ENCODE measurements at places on chromosomes 5 and 9.

DNA sequence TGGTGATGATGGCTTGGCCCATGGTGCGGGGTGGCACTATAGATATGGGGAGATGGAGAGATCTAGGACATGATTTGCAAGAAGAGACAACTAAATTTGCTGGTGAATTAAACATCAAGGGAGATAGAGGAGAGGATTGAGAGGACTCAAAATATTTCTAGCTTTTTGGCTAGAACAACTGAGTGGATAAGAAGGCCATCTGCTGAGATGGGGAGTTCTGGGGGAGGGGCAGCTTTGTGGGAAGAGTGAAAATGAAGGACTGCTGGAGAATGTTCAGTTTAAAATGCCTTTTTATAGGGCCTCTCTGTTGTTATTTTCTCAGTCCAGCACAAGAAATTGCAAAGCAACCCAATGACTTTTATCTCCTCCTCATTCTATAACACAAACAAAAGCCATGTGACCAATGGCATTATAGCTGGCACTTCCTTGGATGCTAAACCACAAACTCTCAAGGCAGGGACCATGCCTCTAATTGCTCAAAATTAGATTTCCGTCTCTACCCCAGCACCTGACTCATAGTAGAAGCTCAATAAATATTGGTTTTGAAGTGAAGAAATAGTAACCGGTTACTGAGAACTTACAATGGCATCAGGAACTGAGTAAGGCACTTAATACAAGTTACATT, 29.8 kb downstream of the JAKMIP2 start:
- DNase-seq, result no peak

- DNase-seq, result no peak
These were observed 29.2 kb downstream of the NR4A3 start for GRCh38 chr9:99850736-99851499.

- DNase-seq, result no peak
These were observed 471.2 kb upstream of the ACTBL2 start for GRCh38 chr5:57953792-57954191.

GRCh38 chr5:152595405-152595804, 190.3 kb upstream of the NMUR2 start:
- no peak for DNase-seq

DNA sequence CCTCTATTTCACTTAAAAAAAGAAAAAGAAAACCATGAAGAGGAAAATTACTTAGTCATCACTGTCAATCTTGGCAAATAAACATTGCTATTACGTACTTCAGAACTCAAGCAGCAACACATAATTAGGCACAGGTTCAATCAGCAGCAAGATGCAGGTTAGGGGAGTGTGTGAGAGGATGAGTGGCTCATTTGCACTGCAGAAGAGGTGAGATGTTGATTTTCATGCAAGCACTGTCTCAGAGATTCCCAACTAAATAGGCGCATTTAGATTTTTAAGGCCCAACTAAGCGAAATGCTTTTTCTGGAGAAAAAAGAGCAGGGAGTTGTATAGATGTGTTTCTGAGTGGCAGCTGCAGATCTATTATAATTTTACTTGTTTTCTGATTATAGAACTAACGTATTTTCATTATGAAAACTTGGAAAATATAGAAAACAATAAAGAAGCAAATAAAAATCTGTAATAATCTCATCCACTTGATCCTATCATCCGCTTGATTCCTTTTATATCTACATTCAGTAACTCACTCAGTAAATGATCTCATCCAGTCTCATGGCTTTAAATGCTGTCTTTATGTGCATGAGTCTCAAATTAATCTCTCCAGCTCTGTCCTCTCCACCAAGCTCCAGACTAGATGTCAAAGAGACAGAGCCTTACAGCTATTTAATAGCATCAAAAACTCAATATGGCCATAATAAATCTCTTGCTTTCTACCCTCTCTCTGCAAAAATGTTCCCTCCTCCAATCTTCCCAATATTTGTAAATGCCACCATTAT, 162.5 kb downstream of the ZNF462 start:
- no peak for DNase-seq

DNA sequence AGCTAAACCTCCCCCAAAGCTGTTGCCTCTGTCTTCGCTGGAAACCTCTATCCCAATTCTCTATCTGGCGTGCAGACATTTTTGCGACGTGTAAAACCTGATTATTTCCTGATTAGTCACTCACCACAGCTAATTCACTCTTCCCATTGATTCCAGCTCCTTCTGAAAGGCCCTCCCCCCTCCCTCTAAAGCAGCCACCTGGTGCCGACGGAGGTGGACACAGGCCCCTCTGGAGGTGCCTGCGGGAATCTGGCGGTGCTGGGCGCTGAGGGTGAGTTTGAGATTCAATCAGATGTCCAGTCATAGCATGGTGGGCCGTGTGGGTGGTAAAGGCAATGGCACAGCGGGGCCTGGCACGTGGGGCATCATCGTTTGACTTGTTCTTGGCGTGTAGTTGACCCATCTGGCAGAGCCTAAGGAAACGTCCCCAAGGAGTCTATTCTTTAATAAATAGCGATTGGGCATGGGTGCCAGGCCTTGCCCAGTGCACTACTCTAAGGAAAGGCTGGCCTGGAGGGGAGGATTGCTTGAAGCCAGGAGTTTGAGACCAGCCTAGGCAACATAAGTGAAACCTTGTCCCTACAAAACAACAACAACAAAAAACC, 271.1 kb upstream of the MVB12B start:
- no peak for DNase-seq

- no peak for DNase-seq
These were observed 59.4 kb downstream of the MED27 start for GRCh38 chr9:132020272-132020671.

DNA sequence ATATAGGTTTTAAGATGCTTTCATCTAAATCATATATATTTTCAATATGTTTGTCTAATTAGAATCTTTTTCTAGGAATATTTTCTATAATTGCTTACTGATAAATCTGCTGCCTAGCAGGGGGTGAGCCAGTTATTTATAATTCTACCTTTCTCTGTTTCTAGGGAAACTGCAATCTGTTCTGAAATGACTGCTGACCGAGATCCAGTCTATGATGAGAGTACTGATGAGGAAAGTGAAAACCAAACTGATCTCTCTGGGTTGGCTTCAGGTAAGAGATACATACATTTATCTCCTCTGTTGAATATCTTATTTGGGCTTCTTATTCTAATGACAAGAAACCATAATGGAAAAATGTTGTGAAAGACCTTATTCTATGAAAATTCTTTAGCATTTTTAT, 127.3 kb downstream of the XRCC4 start:
- DNase-seq, result no peak

DNA sequence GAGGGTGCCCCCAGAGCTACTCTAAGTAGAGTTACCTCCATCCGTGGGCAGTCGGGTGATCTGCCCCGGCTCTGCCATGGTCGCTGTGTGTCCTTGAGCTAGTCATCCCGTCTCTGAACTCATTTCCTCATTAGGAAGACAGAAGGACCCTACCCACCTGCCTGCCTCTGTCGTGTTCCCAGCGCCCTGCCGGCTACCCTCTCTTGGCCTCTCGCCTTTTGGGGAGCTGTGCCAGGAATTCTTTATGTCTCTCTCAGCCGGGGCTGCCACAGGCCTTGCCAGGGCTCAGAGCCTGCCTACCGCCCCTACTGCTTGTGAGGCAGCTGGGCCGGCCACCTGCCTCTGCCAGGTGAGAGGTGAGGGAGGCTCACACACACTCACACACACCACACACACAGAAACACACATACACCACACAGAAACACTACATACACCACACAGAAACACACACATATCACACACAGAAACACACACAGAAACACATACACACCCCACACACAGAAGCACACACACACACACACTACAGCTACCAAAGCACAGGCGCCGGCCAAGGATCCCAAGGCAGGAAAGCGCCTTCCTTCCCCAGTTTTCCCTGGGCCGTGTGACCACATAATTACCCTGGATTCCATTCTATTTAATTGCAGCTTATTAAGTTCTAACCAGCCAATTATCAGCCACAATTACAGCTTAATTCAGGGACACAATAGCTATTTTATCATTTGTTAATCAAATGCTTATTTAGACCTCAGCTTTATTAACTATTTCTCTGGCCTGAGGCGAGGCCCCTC, 41.7 kb downstream of the UNC5A start:
- DNase-seq, result peak; percentile 37
